ENCODE measurements at places on chromosomes 13 and 19. TPM values are rescaled to one million over a fixed set of nuclear protein-coding genes. Genes with fewer than 3 reads are reported as not detected.

Gene NMRK2
- not detected for total RNA-seq

Gene NTF4
- not detected for total RNA-seq

Gene ADM5
- 4.0 TPM for total RNA-seq

Gene KLK2
- total RNA-seq = 0.11 TPM

Gene PSG6
- total RNA-seq = not detected

Gene KISS1R
- total RNA-seq = not detected

Gene C19orf67
- total RNA-seq = 2.8 TPM

Gene IGFL3
- total RNA-seq = not detected

Gene GRWD1
- total RNA-seq = 15.9 TPM

Gene CYP4F22
- total RNA-seq = not detected

Gene ZNF835
- total RNA-seq = not detected

Gene LATS2
- not detected for total RNA-seq

Gene ZNF296
- 4.7 TPM for total RNA-seq

Gene MISP
- total RNA-seq = not detected

Gene PGPEP1
- 13.6 TPM for total RNA-seq

Gene GPR18
- total RNA-seq = 45.4 TPM

Gene CEACAM7
- not detected for total RNA-seq
